Activated naive CD4-positive, alpha-beta T cell (primary cell): ENCODE measurements at places on chromosomes 1 and 21.

DNA sequence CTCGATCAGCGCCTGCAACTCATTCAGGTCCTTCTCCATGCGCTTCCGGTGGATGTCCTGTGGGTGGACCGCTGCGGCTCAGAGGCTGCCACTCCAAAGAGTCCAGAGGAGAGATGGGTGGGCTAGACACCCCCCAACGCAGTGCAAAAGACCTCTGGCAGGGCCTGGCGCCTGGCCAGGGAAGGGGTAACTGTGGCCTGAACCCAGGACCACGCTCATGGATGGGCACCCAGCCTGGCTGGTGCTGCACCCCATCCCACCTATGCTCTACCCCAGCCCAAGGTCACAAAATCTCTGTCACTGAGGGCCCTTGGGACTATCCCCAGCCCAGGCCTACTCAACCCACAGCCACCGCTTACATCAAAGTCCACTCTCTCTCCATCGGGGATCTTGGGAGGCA is 12.2 kb downstream of the TNNT2 start:
- DNase-seq = no peak

- DNase-seq = no peak
Observed at GRCh38 chr1:53545663-53546408, 86.6 kb downstream of the DMRTB1 start.

DNA sequence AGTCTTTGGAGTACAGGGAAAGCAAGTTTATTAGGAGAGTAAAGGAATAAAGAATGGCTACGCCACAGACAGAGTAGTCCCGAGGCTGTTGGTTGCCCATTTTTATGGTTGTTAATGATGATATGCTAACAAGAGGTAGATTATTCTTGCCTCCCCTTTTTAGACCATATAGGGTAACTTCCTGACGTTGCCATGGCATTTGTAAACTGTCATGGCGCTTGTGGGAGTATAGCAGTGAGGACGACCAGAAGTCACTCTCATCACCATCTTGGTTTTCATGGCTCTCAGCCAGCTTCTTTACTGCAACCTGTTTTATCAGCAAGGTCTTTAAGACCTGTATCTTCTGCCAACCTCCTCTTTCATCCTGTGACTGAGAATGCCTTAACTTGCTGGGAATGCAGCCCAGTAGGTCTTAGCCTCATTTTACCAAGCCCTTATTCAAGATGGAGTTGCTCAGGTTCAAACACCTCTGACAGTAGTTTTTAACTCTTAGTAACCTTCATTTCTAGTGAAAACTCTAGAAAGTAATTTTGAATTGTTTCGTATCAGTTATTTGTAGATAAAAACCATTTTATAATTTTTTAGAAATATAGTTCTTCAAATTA is 26.2 kb downstream of the TCP10L start:
- DNase-seq = no peak

DNA sequence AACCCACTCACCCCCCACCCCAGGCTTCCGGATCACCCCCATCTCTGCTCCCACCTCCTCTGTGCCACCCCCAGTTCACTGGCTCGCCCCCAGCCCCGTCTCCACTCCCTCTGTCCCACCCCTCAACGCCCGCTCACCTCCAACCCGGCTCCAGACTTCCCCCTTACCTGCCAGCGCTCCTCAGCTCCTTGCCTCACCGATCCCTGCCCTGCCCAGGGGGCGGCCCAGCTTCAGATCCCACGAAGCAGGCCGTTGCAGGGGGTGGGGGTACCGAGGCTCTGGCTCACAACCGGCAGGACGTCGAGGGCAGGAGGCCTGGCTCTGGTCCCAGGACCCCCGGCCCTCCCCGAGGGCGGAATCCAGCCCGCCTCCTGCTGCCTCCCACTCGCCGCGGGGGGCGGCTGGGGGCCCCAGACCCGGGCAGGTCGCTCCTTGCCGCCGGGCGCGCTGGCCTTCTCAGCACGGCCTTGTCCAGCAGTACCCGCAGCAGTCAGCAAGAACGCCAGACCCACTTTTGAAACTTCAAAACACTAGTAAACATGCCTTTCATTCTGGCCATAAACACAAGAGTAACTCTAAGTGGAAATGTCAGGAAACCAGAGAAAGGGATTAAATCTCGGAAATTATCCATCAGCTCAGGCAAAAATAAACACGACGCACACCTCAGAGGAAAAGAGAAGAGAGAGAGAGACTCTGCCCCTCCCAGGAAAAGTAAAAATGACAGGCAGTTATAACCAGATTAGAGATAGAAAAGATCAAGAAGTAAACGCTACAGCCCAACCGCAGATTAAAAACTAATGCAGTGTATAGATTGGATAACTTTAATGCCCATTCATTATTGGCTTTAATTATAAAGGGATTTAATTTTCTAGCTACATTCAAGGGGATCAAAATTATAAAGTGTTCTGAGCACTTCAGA is 1.0 kb upstream of the FAM89A start:
- DNase-seq = no peak

GRCh38 chr1:228743405-228743804 is 8.1 kb downstream of the RHOU start:
- DNase-seq = no peak

DNA sequence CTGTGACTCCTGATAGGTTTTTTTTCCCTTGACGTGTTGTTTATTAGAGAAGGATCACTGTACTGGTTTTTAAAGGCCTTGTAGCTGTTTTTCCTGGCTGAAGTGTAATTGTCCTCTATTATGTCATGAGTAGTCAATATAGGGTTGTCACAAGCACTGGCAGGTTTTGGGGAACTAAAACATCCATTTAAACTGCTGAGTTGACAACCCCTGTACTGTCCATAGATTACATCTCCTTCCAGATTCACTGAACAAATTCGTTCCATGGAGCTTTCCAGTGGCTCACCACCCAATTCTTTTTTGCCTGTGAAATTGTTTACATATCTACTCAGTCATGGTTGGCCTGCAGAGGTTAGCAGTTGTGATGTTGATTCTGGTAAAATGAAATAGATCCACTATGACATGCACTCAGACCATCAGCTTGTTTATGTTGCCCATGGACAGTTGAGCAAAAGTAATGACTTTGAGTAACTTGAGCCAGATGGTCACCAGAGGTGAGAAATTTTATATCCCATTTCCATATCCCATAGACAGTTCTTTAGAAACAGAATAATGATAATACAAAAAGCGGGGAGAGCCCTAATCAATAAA is 59.9 kb upstream of the QSOX1 start:
- no peak for DNase-seq

DNA sequence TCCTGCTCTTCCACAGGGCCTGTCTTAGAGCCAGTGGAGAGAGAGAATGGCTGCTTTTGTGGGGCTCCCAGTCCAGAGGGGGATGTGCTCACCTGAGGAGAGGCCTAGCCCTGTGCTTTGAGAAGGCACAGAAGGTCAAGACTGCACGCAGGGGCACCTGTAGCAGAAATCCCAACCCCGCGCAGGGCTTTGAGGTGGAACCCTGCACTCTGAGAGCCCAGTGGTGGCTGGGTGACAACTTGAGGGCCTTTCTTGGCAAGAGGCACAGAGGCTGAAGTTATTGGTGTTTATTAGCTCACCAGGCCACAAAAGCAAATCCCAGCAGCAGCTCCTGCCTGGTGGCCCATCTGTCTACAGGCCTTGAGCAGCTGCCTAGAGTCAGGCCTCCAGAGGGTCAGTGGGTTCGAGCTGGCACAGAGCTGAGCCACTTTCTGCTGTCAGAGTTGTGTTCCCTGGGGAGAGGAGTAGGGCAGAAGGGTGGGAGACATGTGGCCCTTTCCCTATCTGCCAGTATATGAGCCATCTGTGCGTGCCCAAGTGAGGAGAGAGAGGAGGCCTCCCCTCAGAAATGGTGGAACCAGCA is 31.4 kb downstream of the SZRD1 start:
- DNase-seq = no peak

DNA sequence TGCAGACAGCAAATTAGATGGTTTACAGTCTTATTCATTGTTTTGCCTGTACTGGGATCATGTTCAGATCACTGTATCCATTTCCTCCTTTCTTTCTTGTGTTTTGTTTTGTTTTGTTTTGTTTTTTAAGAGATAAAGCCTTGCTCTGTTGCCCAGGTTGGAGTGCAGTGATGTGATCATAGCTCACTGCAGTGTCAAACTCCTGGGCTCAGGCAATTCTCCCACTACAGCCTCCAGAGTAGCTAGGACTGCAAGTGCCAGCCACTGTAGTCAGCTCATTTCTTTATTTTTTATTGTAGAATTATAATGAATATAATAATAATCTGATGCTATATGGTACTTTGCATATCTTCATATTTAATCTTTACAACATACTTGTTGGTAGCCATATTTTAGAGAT is 403.7 kb upstream of the B3GALT2 start:
- no peak for DNase-seq

DNA sequence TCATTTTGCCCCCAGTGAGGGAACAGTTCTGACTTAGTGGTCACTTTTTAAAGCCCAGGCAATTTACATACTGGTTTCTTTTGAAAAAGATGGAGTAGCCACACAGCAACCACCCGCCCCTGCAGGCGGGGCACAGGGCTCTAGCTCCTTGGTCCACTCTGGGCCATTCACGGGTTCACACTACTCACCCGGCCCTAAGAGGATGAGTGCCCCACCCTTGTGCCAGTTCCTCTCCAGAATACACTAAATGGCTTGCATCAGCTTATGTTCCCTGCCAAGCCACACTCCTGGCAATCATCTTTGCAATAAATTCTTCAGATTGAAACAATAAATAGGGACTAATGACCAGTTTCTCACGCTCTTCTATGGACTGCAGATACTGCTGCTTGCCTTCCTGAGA is 15.7 kb upstream of the ATP13A2 start:
- DNase-seq = no peak

DNA sequence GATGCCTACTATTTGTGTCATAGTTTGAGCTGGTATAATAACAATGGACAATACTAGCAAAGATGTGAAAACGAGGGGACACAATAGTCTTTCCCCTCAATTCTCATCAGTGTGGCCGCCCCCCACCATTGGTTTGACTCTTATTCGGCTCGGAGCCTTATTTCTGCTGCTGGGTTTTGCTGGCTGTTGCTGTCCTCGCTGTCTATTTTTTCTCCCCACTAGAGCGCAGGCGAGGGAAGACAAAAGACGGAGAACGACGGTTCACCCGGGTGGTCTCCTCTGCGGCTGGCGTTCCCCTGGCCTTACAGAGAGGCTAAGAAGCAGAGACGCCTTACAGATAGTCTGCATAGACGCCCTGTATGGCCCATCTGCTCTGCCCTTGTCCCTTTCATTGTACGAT is 19.4 kb downstream of the CLIC6 start:
- DNase-seq = no peak

- DNase-seq = no peak
Observed at GRCh38 chr1:94622757-94623156, 81.2 kb upstream of the F3 start.

- no peak for DNase-seq
Observed at GRCh38 chr1:115068826-115069585, 20.3 kb downstream of the TSPAN2 start.

DNA sequence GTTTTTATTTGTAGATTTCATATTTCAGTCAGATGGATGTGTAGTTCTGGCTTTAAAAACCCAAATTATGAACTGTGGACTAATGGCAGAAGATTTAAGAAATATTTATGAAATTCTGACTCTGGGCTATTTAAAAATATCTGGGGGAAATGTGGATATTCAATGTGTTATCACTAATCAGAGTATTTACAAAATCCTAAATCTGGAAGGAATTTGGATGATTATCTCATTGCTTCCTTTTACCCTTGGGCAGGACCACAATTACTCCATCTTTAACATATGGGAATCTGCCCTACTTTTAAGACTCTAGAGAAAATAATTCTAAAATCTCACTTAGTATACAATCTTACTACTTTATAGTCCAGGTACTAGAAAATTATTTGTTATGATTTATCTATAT is 203.2 kb downstream of the PDE4B start:
- DNase-seq = no peak

- no peak for DNase-seq
Observed at GRCh38 chr1:31585736-31586365, 9.5 kb downstream of the TINAGL1 start.

DNA sequence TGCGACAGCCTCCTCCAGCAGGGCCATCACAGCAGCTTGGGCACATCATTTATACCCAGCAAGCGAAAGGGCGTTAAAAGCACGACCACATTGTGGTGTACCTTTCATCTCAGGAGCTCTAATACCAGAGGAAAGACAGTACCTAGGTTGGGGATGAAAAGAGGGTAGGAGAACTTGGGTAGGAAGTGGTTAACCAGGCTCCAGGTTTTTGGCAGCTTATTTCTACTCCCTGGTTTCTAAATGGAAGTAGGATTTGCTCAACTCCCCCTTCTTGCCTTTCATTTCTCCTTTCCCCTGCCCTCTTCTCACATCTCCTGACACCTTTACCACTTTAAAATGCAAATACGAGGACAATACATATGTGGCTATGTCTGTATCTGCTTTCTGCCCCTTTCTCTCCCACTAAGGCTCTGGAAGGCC is 30.2 kb downstream of the FAM177B start:
- no peak for DNase-seq

- no peak for DNase-seq
Observed at GRCh38 chr1:4969556-4970129, 315.2 kb downstream of the AJAP1 start.

DNA sequence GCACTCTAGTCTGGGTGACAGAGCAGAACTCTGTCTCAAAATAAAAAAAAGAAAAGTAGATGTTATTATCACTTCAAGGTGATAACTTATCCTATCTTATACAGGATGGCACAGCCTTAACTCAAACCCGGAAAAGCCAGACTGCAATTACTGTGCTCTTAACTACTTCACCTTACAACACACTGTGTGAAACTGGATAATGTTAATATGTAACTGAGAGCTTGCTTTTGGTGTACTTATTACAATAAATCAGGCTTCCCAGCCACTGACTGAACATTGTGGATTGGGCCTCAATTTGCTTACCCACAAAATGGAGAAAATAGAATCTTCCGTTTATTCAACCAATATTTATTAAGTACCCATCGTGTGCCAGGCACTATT is 1.4 kb downstream of the ORC1 start:
- DNase-seq = no peak

GRCh38 chr1:231803353-231803752 is 176.8 kb downstream of the DISC1 start:
- DNase-seq = no peak

GRCh38 chr1:94463765-94464330 is 45.7 kb downstream of the ABCD3 start:
- DNase-seq = no peak

DNA sequence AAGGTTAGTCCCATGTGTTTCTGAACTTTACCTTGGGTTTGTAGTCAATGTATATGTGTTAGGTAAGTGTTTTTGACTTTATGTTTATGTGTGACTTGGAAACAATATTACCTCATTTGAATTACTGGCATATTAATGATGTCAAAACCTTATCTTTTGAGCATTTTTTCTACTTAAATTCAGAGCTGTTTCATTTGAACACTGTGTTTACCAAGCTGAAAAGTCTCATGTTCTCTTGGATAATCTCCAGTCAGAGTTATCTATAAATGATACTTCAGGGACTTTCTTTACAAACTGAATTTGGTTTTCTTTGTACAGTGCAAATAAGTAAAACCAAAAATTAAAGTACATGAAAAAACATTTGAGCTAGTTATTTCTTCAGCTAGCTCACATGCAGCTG is 30.0 kb downstream of the ADAMTS1 start:
- no peak for DNase-seq

DNA sequence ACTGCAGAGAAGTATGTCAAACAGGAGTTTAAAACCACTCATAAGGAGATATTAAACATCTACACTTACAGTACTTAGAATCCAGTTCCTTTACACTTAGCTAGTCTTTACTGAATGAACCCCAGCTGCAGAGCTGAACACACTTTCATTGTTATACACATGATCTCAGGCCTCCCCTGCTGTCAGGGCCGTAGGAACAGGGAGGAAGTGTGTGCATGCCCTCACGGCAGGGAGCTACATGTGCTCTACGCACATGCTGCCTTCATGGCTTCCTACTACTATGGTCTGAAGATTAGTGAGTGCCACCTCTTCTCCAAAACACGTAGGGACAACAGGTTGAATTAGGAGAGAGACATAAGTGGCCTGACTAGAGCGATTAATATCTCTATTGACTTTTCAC is 191.5 kb downstream of the SIPA1L2 start:
- DNase-seq = no peak
